ENCODE measurements at places on chromosomes 3 and 15. TPM values are rescaled to one million over a fixed set of nuclear protein-coding genes. Genes with fewer than 3 reads are reported as not detected.

- H3K4me1 ChIP-seq: peaks cover 17% of the 10 kb centered on the region
- H3K36me3 ChIP-seq: no peaks in the 10 kb centered on the region
- DNase-seq: no peak
- H3K4me3 ChIP-seq: no peak overlapping the region
- no peaks in the 10 kb centered on the region for H3K27me3 ChIP-seq
- no peak overlapping the region for H3K27ac ChIP-seq
These were observed 12.1 kb upstream of the CHST14 start for GRCh38 chr15:40458495-40459371.

GRCh38 chr15:33226559-33227181, 32.2 kb upstream of the FMN1 start:
- H3K4me1 ChIP-seq: no peaks in the 10 kb centered on the region
- H3K36me3 ChIP-seq: no peaks in the 10 kb centered on the region
- no peak overlapping the region for H3K4me3 ChIP-seq

- DNase-seq: peak; percentile 96
- H3K4me3 ChIP-seq: peak within 1 kb of the TSS; percentile 68
- no peaks in the 10 kb centered on the region for H3K36me3 ChIP-seq
- no peaks in the 10 kb centered on the region for H3K4me1 ChIP-seq
- H3K27ac ChIP-seq: peak within 1 kb of the TSS; percentile 69
These were observed at the start of gene STXBP5L for GRCh38 chr3:120908030-120908794. Gene STXBP5L, plus strand, starts transcription at chr3:120908205. Its CDS starts 1,374 bp downstream, at chr3:120909579.

Gene NOX5
- 7.9 TPM for polyA plus RNA-seq
